Kidney (tissue), 22 donors: ENCODE measurements at places on chromosomes 11 and 22. TPM values are rescaled to one million over a fixed set of nuclear protein-coding genes. Genes with fewer than 3 reads are reported as not detected.
A peak's percentile ranks its signal among the peaks of the same experiment; 100 is the strongest.

GRCh38 chr11:10488121-10488933, 33.3 kb downstream of the AMPD3 start:
- DNase-seq = no peak

DNA sequence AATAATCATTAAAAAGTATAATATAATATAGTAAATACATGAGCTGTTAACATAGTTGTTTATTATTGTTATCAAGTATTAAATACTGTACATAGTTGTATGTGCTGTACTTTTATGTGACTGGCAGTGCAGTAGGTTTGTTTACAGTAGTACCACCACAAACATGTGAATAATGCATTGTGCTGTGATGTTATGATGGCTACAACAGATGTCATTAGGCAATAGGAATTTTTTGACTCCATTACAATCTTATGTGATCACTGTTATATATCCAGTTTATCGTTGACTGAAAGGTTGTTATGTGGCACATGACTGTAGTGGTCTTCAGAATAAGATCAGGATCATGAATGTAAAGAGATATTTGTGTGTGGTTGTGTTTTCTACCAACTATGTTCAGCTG, 577.8 kb downstream of the JRKL start:
- DNase-seq = no peak

OR52D1 gene
- not detected for polyA plus RNA-seq

GPR83 gene
- polyA plus RNA-seq = not detected

FOSL1 gene
- polyA plus RNA-seq = 0.37 TPM

GRCh38 chr11:2139123-2139521, at the start of gene IGF2:
IGF2 (minus strand) TSS chr11:2139389; CDS start chr11:2135523, 3,866 bp downstream.
- peak; percentile 83 for DNase-seq

SCN4B gene
- polyA plus RNA-seq = 1.4 TPM

PATE2 gene
- polyA plus RNA-seq = not detected

OR2D2 gene
- not detected for polyA plus RNA-seq

DNA sequence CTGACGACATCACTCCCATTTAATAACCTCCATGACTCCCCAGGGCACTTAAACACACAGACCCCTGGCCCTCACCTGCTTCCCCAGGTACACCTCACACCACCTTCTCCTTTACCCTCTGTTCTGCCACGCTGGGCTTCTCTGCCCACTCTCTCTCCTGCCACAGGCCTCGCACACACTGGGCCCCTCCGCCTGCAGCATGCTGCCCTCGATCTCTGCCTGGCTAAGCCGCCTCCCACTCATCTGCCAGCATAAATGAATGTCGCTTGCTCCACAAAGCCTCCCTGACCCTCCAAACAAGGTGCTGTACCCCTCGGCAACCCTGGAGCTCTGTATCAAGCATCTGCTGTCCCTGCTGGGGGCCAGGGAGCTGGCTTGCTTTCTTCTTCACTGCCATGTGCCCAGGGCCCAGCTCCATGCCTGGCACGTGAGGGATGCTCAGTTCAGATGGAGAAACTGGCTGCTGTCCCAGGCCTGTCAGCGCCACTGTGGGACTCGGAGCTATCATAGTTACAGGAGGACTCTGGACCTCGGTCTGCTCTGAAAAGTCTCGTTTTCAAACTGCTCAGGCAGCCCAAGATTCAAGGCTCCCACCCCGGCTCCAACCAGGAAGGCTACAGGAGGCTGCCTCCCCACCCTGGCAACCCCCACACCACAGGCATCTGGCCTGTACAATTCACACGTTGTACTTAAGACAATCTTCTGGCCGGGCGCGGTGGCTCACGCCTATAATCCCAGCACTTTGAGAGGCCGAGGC, 11.9 kb downstream of the TTLL1 start:
- no peak for DNase-seq
